ENCODE measurements at places on chromosomes 7 and 10.

DNA sequence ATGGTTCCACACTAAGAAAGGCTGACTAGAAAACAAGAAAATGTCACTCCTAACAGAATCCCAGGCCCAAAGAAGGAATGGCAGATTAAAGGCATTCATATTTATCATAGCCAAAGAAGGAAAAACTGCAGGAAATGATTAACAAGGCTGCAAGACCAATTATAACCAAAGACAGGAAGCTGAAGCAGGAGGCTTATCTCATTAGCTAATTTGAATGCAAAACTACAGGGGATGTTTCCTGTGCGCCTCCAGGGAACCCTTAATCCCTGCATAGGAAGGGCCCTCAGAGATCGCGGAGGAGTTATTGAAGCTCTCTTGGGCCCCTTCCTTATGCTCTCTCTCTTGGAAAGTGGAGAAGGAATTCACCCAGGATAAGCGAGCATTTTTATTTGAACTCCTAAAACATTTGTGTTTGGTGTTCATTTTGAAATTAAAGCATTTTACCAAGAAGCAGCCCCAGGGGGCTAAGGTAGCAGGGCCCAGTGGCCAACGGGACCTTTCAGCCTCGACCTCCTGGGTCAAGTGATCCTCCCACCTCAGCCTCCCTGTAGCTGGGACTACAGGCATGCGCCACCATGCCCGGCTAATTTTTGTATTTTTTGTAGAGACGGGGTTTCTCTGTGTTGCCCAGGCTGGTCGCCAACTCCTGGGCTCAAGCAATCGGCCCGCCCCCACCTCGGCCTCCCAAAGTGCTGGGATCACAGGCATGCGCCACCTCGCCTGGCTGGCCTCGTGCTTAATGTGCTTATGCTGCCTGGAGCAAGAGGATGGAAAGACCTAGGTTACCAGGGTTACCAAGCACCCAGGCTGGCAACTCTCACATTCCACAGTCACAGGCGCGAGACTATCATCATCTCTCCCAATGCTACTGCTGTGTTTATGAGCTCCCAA, 24.1 kb upstream of the PROSER2 start:
- no peak overlapping the region for H3K27ac ChIP-seq
- H3K4me1 ChIP-seq = no peaks in the 10 kb centered on the region
- H3K27me3 ChIP-seq = no peaks in the 10 kb centered on the region

- no peaks in the 10 kb centered on the region for H3K27me3 ChIP-seq
- H3K4me1 ChIP-seq = no peaks in the 10 kb centered on the region
- H3K27ac ChIP-seq = no peak overlapping the region
- H3K36me3 ChIP-seq = no peaks in the 10 kb centered on the region
- no peak for DNase-seq
Observed at GRCh38 chr10:24825551-24825950, 101.9 kb upstream of the ARHGAP21 start.

GRCh38 chr7:139396323-139396951, 36.7 kb downstream of the LUC7L2 start:
- H3K4me1 ChIP-seq = no peaks in the 10 kb centered on the region
- no peak for DNase-seq
- no peak overlapping the region for H3K27ac ChIP-seq
- peaks cover 6% of the 10 kb centered on the region for H3K36me3 ChIP-seq

- H3K36me3 ChIP-seq = peaks cover 31% of the 10 kb centered on the region
- no peak for DNase-seq
- no peak overlapping the region for H3K4me3 ChIP-seq
- no peak overlapping the region for H3K27ac ChIP-seq
- H3K4me1 ChIP-seq = no peaks in the 10 kb centered on the region
- H3K27me3 ChIP-seq = no peaks in the 10 kb centered on the region
Observed at GRCh38 chr7:140342727-140343514, 55.4 kb downstream of the SLC37A3 start.

- no peaks in the 10 kb centered on the region for H3K27me3 ChIP-seq
- peak overlapping the region; percentile 29 for H3K4me3 ChIP-seq
- H3K4me1 ChIP-seq = peaks cover 13% of the 10 kb centered on the region
- peak overlapping the region; percentile 35 for H3K27ac ChIP-seq
- no peak for DNase-seq
Observed at GRCh38 chr10:13161857-13162271, 506 bp downstream of the MCM10 start.
